ENCODE measurements at places on chromosomes 12 and 14.

- DNase-seq = no peak
Measured at GRCh38 chr12:123056053-123056452, 75.6 kb downstream of the ARL6IP4 start.

GRCh38 chr14:79514700-79515099 is 696.6 kb downstream of the DIO2 start:
- no peak for DNase-seq

GRCh38 chr12:54216797-54217661 is 28.2 kb upstream of the SMUG1 start:
- peak; percentile 34 for DNase-seq

DNA sequence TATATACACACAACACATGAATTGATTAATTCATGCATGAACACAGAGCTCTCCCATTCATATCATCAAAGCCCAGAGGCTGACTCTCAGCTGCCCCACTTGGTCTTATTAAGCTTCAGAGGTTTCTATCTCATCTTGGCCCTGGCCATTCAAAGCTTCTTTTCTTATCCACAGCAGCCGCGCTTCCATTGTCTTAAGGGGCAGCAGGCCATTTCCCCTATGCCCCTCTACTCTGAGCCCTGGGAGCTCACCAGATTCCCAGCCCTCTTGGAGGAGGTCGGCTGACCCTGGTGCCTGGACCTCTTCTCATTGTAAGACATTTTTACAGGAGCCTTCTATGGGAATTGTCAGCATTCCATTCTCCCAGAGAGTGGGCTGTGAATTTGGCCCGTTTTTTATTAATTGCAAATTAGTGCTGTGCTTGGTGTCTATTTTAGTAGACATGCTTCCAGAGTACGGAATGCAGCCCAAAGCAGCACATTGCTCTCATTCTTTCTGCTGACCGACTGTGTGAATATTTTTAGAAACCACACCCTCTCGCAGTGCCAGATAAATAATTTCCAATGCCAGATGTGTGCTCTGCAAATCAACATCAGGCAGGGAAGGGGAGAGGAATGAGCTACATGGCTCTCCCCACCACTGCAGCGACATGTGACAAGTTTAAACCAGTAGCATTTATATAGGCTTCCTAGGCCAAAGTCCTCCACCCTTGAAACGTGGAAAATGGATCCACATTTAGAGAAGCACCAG is 58.5 kb downstream of the NUAK1 start:
- no peak for DNase-seq

GRCh38 chr12:55726971-55727370 is 1.8 kb downstream of the CD63 start:
- DNase-seq = no peak

DNA sequence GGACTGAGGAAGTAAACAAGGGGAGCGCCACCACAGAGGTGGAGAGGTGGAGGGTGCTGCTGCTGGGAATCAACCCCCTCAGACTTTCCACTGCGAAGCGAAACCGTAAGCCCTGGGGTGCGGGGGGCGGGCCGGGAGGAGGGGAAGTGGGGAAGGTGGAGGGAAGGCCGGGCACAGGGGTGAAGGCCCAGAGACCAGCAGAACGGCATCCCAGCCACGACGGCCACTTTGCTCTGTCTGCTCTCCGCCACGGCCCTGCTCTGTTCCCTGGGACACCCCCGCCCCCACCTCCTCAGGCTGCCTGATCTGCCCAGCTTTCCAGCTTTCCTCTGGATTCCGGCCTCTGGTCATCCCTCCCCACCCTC is at the start of gene LAG3:
TSS of gene LAG3 (plus strand) at position 190 of the 365 bp plus-strand sequence. CDS start 333 bp downstream, outside the sequence.
- no peak for DNase-seq

DNA sequence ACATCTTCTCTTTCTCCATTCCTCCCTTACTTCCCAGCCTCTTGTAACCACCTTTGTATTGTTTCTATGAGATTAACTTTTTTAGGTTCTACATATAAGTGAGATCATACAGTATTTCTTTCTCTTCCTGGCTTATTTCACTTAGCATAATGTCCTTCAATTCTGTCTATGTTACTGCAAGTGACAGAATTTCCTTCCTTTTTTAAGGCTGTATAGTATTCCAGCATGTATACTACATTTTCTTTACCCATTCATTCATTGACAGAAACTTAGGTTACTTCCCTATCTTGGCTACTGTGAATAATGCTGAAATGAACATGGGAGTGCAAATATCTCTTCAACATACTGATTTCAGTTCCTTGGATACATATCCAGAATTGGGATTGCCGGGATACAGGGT is 18.2 kb downstream of the TMX1 start:
- DNase-seq = no peak

DNA sequence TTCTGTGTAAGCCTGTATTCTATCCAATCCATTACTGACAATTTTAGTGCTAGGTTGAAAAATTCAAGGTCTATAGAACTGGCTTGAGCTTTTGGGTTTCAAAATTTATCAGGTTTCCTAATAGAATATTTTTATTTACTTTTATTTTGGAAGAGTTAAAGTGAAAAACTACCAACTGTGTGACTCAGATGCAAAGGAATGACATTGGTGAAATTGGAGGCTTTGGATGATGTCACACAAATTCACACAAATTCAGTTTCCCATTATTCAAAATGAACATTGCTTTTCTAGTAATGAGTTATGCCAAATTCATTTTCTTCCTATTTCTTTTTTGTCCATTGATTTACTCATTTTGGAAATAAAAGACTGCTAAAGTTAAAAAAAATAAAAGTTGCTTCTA is 186.9 kb downstream of the ALX1 start:
- no peak for DNase-seq

GRCh38 chr12:57687862-57688261 is 6.1 kb upstream of the OS9 start:
- no peak for DNase-seq

DNA sequence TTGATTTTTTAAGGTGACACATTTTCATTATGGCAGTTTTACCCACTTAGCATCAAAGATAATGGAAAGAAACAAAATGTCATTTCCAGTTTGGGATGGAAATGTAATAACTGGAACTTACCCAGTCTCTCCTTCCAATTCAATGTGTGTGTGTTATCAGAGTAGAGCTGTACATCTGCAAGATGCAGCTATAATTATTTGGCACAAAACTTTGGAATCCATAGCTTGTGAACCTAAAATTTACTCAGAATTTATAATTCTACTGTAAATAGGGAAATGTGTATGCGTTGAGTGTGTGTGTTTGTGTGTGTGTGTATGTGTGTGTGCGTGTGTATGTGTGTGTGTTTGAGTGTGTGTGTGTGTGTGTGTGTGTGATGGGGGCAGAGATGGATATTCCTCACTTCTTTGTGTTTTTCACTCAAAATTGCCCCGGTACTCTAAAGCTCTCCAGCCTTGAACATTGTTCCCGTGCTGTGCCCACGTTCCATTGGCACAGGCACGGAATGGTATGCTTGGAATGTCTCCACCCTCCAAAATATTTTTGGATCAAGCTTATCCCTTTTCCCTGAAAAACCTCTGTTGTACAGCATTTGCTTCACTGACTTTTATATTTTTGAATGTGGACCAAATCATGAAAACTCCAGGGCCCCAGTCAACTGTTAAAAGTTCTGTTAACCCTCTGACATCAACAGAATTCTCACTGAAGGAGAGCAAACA is 150.2 kb upstream of the BMP4 start:
- no peak for DNase-seq

GRCh38 chr12:132049876-132050275 is 94.2 kb downstream of the DDX51 start:
- no peak for DNase-seq

DNA sequence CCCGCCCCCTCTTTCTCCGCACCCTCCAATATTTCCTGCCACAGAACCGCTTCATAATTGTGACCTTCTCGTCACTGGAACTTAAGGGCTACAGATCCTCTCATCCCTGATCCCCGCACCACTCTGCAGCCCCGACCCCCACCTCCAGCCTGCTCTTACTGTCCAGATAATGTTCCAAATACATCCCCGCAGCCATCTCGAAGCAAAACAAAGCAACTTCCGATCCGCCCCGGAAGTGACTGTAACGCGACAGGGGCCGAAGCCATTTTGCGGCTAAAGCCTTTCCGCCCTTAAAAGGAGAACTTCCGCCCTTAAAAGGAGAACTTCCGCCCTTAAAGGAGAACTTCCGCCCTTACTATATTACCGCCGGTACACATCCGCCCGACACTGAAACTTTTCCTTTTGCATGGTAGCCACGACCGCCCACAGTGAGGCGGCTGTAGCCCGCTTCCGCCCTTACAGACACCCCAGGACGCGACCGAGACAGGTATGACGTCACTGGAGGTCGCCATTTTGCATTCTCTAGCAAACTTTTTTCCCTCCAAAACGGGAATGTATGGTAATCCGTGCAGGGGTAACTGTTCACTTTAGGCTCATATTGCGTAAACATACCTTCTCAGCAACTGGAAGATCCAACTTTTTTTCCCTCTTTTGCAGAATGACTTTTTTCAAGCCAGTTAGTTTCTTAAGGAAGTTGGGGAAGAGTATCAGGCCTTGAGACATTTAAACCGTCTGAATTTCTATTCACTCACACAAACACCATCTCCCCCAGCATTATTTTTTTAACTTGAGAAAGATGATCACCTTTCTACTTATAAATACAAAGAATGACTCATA is at the start of gene ING4:
TSS of gene ING4 (minus strand) at position 214 of the 837 bp plus-strand sequence. CDS start at position 196, 18 bp downstream.
- peak; percentile 94 for DNase-seq

DNA sequence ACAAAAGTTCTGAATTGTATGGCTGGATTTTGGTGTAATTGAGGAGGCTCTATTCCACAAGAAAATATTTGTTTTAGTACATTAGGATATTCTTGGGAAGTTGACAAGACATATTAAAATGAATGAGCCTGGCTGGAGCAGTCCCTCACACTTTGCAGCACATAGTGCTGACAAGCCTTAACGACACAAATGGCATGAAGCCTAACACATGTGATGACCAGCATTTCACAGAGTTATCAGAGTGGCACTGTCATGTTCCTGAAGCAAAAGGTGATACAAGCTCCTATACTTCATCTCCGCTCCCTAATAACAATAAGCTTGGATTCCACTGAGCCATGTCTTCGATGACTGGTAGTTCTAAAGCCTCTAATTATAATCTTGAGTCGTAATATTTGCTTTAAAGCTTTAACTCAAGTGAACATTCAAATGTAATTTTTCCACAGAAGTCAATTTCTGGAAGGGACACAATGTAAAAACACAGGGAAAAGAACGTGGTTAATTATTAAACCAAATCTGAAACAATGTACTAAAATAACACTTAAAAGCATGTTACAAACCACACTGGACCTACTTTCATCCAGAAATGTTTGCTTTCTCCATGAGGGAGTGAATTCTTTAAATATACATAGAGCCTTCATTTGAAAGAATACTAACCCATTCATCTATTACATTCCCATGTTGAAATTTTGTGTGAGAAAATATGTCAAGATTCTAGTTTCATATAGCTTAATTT is 49.6 kb downstream of the GRIP1 start:
- DNase-seq = no peak

- DNase-seq = no peak
Measured at GRCh38 chr12:14601692-14602478, 34.2 kb upstream of the PLBD1 start.

GRCh38 chr12:106974511-106974910 is 12.4 kb downstream of the MTERF2 start:
- no peak for DNase-seq

- peak; percentile 23 for DNase-seq
Measured at GRCh38 chr14:97978341-97978740, 1181.2 kb downstream of the VRK1 start.

GRCh38 chr12:95126736-95127135 is 53.3 kb upstream of the NR2C1 start:
- no peak for DNase-seq

DNA sequence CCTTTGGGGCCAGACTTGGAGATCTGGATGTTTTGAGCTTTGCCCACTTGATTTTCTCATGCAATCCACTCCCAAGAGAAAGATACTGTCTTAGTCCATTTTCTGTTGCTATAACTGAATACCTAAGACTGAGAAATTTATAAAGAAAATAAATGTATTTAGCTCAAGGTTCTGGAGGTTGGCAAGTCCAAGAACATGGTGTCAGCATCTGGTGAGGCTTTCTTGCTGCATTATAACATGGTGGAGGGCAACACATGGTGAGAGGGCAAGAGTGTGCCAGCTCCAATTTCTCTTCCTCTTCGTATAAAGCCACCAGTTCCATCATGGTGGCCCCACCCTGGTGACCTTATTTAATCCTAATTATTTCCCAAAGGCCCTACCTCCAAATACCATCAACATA is 39.6 kb upstream of the NFKBIA start:
- DNase-seq = no peak

GRCh38 chr14:25846246-25846645 is 751.6 kb downstream of the NOVA1 start:
- no peak for DNase-seq

GRCh38 chr12:92257261-92257660 is 111.6 kb upstream of the BTG1 start:
- DNase-seq = no peak

All from C1 segment of cervical spinal cord (tissue), 14 donors.